ENCODE measurements at places on chromosomes 4 and X.

- DNase-seq = no peak
These were observed 12.1 kb downstream of the APLN start for GRCh38 chrX:129642641-129643040.

- DNase-seq = no peak
These were observed 88.6 kb downstream of the SHROOM3 start for GRCh38 chr4:76523593-76523992.

- DNase-seq = no peak
These were observed 95.9 kb upstream of the RPS6KA3 start for GRCh38 chrX:20362268-20363267.

DNA sequence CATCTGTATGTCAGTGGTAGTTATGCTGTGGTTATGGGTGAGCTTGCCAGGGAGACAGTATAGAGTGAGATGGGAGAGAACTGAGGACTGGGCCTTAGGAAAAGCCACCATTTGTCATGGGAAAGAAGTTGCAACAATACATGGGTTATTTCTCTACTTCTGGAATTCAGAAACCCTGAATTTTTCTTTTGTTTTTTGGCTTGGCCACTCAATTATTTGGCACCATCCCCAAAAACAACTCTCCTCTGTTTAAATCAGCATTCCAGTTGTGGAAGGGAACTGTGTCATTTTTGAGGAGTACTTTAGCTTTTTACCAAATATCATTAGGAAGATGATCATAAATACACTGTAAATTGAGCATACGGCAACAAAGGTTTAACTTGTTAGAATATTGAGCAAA lies 41.1 kb upstream of the ACSL4 start:
- DNase-seq = no peak

- DNase-seq = no peak
These were observed 6.3 kb downstream of the PLP2 start for GRCh38 chrX:49177873-49178480.

GRCh38 chr4:107392951-107393350 lies 327.1 kb downstream of the PAPSS1 start:
- no peak for DNase-seq

DNA sequence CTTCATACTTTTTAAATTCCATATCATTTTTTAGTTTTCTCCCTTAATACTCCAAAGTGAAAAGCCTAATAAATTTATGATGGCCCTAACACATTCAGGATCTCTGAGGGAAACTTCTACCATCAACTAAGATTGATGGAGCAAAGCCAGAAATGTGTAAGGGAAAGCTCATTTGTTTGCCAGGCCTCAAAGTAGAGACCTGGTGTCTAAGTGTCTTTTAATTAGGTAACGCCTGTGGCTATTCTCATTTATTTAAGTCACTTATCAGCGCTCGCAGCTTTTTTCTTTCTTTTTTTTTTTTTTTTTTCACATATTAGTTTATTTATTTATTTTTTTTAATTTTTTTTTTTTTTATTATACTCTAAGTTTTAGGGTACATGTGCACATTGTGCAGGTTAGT lies 242.4 kb downstream of the TMA16 start:
- no peak for DNase-seq

DNA sequence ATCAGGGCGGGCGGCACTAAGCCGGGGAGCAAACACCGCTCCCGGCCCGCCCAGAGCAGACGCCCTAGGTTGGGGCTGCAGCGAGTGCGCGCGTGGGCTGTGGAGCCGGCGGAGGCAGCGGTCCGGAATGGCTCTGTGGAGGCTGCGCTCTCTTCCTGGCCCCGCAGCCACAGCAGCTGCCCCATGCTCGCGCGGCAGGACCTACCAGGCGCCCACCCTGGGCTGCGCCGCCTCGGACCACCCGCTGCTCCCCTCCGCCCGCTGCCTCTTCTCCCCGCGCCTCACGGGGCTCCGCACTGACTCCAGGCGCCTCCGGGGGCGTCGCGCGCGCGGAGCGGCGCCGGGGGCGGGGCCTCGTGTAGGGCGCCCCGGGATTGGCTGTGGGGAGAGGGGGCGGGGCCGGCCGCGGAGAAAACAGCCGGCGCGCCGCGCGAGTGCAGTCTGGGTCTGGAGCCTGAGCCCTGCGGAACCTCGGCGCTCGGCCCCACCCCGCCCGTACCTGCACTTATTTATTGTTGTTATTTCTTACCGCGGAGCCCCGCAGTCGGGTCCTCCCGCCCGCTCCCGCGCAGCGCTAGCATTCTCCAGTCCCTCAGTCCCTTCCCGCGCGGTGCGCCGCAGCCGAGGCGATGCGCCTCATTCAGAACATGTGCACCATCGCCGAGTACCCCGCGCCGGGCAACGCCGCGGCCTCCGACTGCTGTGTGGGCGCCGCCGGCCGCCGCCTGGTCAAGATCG lies at the start of gene RASL11B:
RASL11B (plus strand) TSS at position 439 of the 738 bp plus-strand sequence; CDS start at position 630, 191 bp downstream.
- peak; percentile 32 for DNase-seq

DNA sequence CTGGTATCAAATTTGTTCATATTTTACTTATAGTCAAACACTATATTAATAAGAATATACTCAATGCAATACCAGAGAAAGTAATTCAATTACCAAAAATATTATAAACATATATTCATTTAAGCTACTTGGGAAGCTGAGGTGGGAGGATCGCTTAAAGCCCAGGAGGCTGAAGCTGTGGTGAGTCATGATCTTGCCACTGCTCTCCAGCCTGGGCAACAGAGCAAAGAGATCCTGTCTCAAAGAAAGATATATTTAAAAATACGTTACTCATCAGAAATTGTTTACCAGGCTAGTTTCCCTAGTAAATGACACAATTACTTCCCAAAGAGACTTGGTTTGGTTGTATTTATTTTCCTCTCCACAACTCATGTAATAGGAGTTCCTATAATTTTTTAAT lies 433.6 kb downstream of the GASK1B start:
- DNase-seq = no peak

DNA sequence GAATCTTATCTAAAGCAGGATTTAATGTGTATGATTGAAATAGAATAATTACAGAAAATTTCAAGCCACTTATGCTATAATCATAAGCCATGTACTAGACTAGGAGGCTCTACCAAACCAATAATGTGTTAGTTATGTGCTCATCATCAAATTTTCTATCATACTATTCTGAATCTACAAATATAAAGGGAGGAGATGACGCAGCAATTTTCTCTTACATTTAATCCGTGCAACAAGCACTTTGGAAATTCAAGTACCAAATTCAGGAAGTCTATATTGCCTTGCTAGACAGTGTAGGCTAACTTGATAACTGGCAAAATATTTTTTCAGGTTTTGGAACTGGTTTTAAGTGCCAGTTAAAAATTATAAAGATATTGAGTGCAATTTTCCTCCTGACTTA lies 283.5 kb downstream of the C4orf33 start:
- no peak for DNase-seq

GRCh38 chr4:119598521-119598920 lies 30.1 kb downstream of the PDE5A start:
- no peak for DNase-seq

GRCh38 chr4:102593147-102593546 lies 92.0 kb downstream of the NFKB1 start:
- no peak for DNase-seq

DNA sequence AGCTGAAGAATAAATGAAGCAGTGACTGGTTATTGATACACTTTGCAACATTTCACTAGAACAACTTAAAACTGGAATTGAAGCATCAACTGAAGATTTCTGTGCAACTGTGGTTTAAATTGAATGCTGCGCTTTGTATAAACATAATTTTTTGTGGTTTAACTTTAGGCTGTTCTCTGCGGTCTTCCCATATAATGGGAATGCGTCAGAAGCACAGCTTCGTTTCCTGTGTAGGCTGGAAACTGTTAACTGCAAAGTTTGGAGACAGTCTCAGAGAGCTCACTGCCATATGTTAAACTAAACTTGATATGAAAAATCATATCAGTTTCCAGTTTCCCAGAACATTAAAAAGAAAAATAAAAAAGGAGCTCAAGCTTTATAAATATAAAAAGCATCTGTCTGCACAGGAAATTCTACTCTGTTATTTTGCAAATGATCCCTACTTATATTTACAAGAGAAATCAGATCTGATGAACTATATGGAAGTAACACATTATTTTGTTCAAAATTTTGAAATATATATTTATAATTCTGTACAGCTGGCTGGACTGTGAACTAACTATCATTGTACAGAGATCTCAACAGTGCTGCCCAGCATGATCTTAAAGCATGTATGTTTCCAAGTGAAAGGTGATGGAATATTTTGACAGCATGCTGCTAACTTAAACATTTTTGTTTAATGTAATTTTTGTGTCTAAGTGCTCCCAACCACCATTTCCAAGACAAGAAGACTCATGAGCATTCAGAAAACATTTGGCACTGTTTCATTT lies 139.9 kb downstream of the NDST3 start:
- DNase-seq = no peak

DNA sequence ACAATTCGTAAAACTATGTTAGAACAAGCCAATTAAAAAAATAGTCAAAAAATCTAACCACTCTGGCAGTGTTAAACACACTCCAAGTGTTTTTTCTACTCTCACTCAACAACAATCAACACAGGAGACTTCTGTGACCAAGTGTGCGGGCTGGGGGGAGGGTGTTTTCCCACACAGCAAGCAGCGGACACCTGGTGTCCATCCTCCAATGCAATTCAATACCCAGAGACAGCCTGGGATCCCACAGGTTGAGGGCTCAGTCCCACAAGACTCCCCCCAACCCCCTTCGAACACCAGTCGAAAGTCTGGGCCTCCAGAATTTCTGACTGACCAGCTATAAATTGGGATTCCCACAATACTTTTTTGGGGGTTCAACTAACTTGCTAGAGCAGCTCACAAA lies 8.3 kb upstream of the PIM2 start:
- DNase-seq = no peak

DNA sequence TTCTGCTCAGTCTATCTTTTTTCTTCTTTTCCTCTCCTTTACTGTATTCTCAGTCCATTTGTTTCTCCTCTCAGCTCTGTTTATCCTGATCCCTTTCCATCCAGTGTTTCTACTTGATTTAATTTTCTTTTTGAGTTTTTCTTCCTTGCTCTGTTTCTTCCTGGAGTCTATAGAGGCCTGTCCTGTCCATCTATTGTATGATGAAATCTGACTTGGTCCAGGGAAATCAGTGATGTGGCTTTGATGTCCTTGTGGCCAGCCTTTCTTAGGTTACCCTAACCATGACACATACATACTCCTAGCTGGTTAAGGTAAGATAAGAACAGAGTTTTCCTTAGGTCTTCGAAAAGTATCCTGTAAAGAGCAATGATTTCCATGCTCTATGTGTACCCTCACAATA lies 89.3 kb upstream of the LNX1 start:
- no peak for DNase-seq

- no peak for DNase-seq
These were observed 800.2 kb upstream of the FTHL17 start for GRCh38 chrX:31872007-31872406.

GRCh38 chrX:134551376-134552048 lies 91.5 kb downstream of the HPRT1 start:
- no peak for DNase-seq

GRCh38 chrX:115399306-115399705 lies 109.8 kb downstream of the LUZP4 start:
- DNase-seq = no peak

GRCh38 chrX:97471071-97471470 lies 587.4 kb downstream of the RPA4 start:
- no peak for DNase-seq

GRCh38 chrX:154750301-154751202 lies at the start of gene GAB3:
GAB3 (minus strand) TSS chrX:154751077; CDS start chrX:154751025, 52 bp downstream.
- peak; percentile 35 for DNase-seq

- peak; percentile 94 for DNase-seq
These were observed at the start of gene FAM50A for GRCh38 chrX:154443992-154444754. FAM50A (plus strand) TSS chrX:154444141; CDS start chrX:154444236, 95 bp downstream.

GRCh38 chr4:104592183-104592582 lies 97.5 kb upstream of the CXXC4 start:
- no peak for DNase-seq

GRCh38 chr4:5452156-5452555 lies 256.2 kb downstream of the EVC2 start:
- DNase-seq = no peak

DNA sequence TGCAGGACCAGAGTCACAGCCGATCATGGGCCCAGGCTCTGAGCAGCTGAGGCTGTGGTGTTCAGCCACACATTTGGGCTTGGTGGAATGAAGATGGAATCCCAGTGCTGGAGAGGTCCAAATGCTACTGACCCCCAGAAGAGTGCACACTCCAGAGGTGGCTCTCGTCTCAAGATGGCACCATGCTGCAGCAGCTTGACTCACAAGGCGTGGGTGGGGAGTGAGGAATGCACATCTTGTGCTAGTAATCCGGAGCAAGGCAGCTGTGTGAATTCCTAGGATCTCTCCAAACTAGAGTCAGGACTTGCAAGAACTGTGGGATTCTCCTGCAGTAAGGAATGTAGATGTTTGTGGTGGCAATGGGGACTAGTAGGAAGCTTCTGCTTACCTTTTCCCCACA lies 28.7 kb downstream of the RAB28 start:
- DNase-seq = no peak

- no peak for DNase-seq
These were observed 163.6 kb downstream of the FBXO8 start for GRCh38 chr4:174119830-174120229.

GRCh38 chrX:29487714-29488113 lies 727.6 kb upstream of the MAGEB2 start:
- no peak for DNase-seq

GRCh38 chr4:47715716-47716416 lies 122.0 kb downstream of the CORIN start:
- DNase-seq = no peak

DNA sequence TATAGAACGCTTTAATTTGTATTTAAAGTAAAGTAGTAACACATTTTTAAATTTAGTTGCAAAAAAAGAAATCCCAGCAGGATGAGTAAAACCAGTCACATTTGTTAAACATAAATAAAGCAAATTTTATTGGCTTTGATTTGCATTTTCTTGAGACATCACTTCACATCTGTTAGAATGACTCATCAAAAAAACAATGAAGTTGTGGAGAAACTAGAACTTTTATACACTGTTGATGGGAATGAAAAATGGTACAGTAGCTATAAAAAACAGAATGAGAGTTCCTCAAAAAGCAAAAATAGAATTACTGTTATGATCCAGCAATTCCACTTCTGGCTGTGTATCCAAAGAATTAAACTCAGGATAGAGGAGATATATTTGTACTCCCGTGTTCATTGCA lies 454.0 kb upstream of the KLHL4 start:
- no peak for DNase-seq

Data from NCI-H526 (cell line).